ENCODE measurements at places on chromosomes 11 and 22.
A peak's percentile ranks its signal among the peaks of the same experiment; 100 is the strongest.

GRCh38 chr22:36079041-36079440 lies 50.4 kb upstream of the RBFOX2 start:
- peak; percentile 28 for DNase-seq
- no peak overlapping the region for H3K27ac ChIP-seq
- H3K27me3 ChIP-seq = no peaks in the 10 kb centered on the region
- H3K36me3 ChIP-seq = no peaks in the 10 kb centered on the region
- H3K4me1 ChIP-seq = no peaks in the 10 kb centered on the region
- no peak overlapping the region for H3K4me3 ChIP-seq

DNA sequence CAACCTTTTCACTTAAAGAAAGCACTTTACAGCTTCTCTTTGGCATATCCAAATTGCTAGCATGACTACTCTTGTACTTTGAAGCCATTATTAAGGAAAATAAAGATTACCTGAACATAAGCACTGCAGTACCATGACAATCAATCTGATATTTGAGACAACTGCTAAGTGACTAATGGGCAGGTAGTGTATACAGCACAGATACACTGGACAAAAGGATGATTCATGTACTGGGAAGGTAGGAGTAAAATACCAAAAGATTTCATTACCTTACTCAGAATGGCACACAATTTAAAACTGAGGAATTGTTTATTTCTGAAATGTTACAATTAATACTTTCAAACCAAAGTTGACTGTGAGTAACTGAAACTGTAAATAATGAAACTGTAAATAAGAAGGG lies 1054.3 kb upstream of the TENM4 start:
- H3K36me3 ChIP-seq = no peaks in the 10 kb centered on the region
- no peaks in the 10 kb centered on the region for H3K4me1 ChIP-seq
- H3K27ac ChIP-seq = no peak overlapping the region
- DNase-seq = no peak

- peak overlapping the region; percentile 88 for H3K27ac ChIP-seq
- H3K36me3 ChIP-seq = no peaks in the 10 kb centered on the region
- H3K4me1 ChIP-seq = peaks cover 19% of the 10 kb centered on the region
- DNase-seq = peak; percentile 90
- H3K4me3 ChIP-seq = peak overlapping the region; percentile 70
Observed at GRCh38 chr11:76782531-76783293, 444 bp upstream of the TSKU start.

- no peak for DNase-seq
- H3K4me1 ChIP-seq = no peaks in the 10 kb centered on the region
- no peak overlapping the region for H3K27ac ChIP-seq
- H3K36me3 ChIP-seq = no peaks in the 10 kb centered on the region
Observed at GRCh38 chr11:126153972-126154371, 57.5 kb downstream of the RPUSD4 start.

DNA sequence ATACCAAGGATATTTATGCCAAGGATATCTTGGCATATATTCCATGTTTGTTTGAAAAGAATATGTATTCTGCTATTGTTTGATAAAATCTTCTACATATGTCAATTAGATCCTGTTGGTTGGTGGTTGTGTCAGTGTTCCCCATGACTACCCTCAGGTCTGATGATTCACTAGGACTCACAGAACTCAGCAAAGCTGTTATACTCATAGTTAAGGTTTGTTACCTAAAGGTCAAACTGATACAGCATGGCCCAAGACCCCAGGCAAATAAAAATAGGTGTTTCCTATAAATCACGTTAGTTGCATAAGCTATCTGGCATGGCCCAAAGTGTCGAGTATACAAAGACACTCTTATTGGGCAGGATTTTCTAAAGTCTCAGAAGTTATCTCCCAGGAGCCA lies 30.2 kb upstream of the B3GNT6 start:
- H3K4me3 ChIP-seq = no peak overlapping the region
- no peaks in the 10 kb centered on the region for H3K27me3 ChIP-seq
- no peaks in the 10 kb centered on the region for H3K36me3 ChIP-seq
- no peak for DNase-seq
- H3K27ac ChIP-seq = no peak overlapping the region

- no peaks in the 10 kb centered on the region for H3K36me3 ChIP-seq
- no peaks in the 10 kb centered on the region for H3K4me1 ChIP-seq
- H3K27me3 ChIP-seq = peaks cover 12% of the 10 kb centered on the region
- DNase-seq = no peak
Observed at GRCh38 chr11:12901874-12902481, 107.1 kb upstream of the RASSF10 start.

GRCh38 chr11:92727123-92727522 lies 242.3 kb upstream of the MTNR1B start:
- H3K36me3 ChIP-seq = no peaks in the 10 kb centered on the region
- H3K27me3 ChIP-seq = no peaks in the 10 kb centered on the region
- no peak overlapping the region for H3K27ac ChIP-seq
- H3K4me1 ChIP-seq = no peaks in the 10 kb centered on the region

GRCh38 chr11:59180168-59180776 lies 8.3 kb downstream of the DTX4 start:
- no peak overlapping the region for H3K4me3 ChIP-seq
- H3K36me3 ChIP-seq = no peaks in the 10 kb centered on the region
- DNase-seq = no peak

DNA sequence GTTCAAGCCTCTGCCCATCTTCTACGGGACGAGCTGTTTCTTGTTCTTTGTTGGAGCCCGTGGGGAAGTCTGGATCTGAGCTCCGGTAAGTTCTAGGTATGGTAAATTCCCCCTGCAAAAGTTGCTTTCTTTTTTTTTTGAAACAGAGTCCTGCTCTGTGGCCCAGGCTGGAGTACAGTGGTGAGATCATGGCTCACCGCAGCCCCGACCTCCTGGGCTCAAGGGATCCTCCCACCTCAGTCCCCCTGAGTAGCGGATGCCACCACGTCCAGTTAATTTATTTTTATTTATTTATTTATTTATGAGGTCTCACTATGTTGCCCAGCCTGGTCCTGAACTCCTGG lies 35.5 kb upstream of the MOB2 start:
- H3K36me3 ChIP-seq = no peaks in the 10 kb centered on the region
- no peak overlapping the region for H3K27ac ChIP-seq
- H3K4me1 ChIP-seq = peaks cover 45% of the 10 kb centered on the region
- no peaks in the 10 kb centered on the region for H3K27me3 ChIP-seq

GRCh38 chr11:134360050-134360835 lies 28.5 kb downstream of the GLB1L2 start:
- H3K4me3 ChIP-seq = no peak overlapping the region
- DNase-seq = peak; percentile 83
- peaks cover 2% of the 10 kb centered on the region for H3K36me3 ChIP-seq
- peaks cover 8% of the 10 kb centered on the region for H3K4me1 ChIP-seq
- H3K27me3 ChIP-seq = peaks cover 8% of the 10 kb centered on the region

DNA sequence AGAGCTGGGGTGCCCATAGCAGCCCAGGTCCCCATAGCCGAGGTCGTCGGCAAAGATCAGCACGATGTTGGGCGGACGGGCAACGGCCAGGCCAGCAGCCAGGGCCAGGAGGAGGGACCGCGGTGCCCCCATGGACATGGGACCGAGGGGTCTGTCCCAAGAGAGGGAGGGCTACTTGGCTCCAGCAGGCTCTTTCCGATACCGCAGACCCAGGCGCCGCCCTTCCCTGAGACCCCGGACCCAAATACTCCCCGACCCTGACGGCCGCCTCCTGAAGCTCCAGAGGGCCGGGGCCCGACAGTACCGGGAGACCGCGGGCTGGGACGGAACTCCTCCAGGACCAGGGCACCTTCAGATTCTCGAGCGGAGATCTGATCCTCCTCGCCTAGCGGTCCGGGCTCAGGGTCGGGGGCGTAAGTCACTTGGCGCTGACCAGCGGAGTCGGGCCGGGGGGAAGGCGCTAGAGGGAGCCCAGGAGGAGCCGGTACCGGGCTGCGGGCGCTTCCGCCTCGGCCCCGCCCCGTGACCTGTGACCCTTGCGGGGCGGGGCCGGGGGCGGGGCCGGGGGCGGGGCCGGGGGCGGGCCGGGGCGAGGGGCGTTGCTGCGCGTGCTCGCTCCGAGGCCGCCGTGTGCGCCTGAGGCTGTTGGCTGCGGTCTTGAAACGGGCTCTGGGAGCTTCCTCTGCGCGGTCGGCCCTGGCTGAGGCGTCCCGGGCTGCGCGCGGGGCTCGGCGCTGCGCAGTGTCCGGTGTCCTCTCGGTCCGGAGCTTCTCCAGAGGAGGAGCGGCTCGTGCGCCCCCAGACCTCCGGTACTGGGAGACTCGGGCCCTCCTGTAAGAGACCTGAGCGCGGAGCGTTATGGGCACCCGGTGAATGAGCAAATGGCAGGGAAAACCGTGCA lies at the start of gene ARSA:
Gene ARSA (minus strand): TSS at position 511 of the 901 bp plus-strand sequence. CDS start 373 bp downstream, at position 138.
- peaks cover 23% of the 10 kb centered on the region for H3K4me1 ChIP-seq
- H3K4me3 ChIP-seq = peak within 1 kb of the TSS; percentile 86
- H3K27ac ChIP-seq = peak within 1 kb of the TSS; percentile 59
- peaks cover 2% of the 10 kb centered on the region for H3K36me3 ChIP-seq
- no peaks in the 10 kb centered on the region for H3K27me3 ChIP-seq

GRCh38 chr11:103659206-103659618 lies 377.2 kb upstream of the DDI1 start:
- no peaks in the 10 kb centered on the region for H3K36me3 ChIP-seq
- DNase-seq = no peak
- no peaks in the 10 kb centered on the region for H3K4me1 ChIP-seq

- peaks cover 48% of the 10 kb centered on the region for H3K27me3 ChIP-seq
- H3K4me1 ChIP-seq = no peaks in the 10 kb centered on the region
- DNase-seq = no peak
- H3K4me3 ChIP-seq = no peak overlapping the region
- H3K27ac ChIP-seq = no peak overlapping the region
- H3K36me3 ChIP-seq = no peaks in the 10 kb centered on the region
Observed at GRCh38 chr22:28939394-28939793, 56.0 kb downstream of the ZNRF3 start.

DNA sequence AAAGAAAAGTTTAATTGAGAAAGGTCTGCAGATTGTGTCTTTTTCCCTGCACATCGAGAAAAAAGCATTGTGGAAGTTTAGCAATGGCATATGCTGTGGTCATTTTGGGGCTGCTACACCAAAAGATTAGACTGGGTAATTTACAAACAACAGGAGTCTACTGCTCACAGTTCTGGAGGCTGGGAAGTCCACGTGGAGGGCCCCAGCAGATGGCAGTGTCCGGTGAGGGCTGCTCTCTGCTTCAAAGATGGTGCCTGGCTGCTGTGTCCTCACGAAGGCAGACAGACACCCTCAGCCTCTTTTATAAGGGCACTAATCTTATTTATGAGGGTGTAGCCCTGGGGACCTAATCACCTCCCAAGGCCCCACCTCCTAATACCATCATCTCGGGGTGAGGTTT lies 21.1 kb downstream of the PHF21B start:
- peak; percentile 11 for DNase-seq
- H3K27me3 ChIP-seq = peaks cover 7% of the 10 kb centered on the region
- H3K4me3 ChIP-seq = no peak overlapping the region
- H3K27ac ChIP-seq = no peak overlapping the region

DNA sequence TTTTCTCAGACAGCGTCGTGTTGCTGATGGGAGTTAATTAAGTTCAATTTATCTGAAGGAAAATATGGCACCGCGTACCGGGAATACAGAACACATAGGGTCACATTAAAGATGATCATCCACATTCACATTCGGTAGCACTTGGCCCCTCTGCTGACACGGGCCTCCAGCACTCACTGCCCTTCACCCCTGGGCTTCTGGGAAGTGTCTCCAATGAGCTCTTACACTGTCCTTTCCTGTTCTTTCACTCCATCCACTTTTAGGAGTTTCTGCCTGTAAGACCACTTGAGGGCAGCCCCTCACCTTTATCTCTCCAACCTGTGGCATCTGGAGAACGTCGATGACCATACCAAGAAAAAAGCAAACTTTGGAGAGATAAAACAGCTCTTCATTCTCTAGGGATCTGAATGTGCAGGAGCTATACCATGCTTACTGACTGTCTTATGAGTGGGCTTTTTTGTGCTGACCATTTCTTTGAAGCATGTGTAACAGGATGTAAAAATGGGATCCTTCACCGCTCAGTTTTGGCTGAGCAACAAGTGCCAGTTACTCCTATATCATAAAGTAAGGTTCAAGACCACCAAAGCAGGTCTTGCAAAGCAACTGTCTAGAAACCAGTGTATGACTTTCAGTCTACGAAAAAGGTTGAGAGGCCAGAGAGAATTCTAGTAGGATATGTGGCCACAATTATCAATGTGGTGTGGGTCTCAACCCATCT lies 1.1 kb upstream of the SERGEF start:
- H3K4me1 ChIP-seq = peaks cover 41% of the 10 kb centered on the region
- peak; percentile 9 for DNase-seq
- H3K36me3 ChIP-seq = no peaks in the 10 kb centered on the region
- no peaks in the 10 kb centered on the region for H3K27me3 ChIP-seq

- DNase-seq = peak; percentile 54
- peaks cover 4% of the 10 kb centered on the region for H3K4me1 ChIP-seq
- H3K27ac ChIP-seq = no peak overlapping the region
Observed at GRCh38 chr11:86608251-86608799, 64.1 kb downstream of the ME3 start.

- peaks cover 52% of the 10 kb centered on the region for H3K27me3 ChIP-seq
- no peak for DNase-seq
- H3K4me3 ChIP-seq = peak within 1 kb of the TSS; percentile 50
Observed at GRCh38 chr22:37559901-37560607, at the start of gene CDC42EP1. TSS of gene CDC42EP1 (plus strand) at chr22:37560480. CDS start at chr22:37566350, 5,870 bp downstream.

DNA sequence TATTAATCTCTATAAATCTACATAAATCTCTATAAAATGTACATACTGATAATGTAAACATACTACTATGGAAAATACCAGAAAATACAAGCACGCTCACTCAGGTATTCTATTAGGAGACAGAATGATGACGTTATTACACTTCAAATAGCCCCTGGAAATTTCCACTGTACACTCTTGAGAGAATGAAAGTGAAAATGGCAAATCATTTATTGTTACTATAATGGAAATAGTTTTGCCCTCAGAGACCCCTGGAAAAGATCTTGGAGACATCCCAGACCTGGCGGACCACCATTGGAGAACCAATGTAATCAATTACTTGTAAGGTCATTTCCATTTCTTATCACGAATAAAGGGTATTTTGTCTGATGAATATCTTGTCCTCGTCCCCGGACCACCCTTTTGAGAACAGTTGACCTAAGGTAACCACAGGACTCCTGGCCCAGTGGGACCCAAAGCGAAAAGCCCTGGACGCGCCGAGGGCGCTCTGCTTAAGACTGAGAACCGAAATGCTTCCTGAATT lies 509 bp upstream of the PRRG4 start:
- peaks cover 25% of the 10 kb centered on the region for H3K27me3 ChIP-seq
- H3K36me3 ChIP-seq = no peaks in the 10 kb centered on the region
- H3K4me1 ChIP-seq = peaks cover 4% of the 10 kb centered on the region
- peak overlapping the region; percentile 86 for H3K4me3 ChIP-seq

- no peaks in the 10 kb centered on the region for H3K36me3 ChIP-seq
- H3K27ac ChIP-seq = no peak overlapping the region
- no peak for DNase-seq
- no peak overlapping the region for H3K4me3 ChIP-seq
- H3K4me1 ChIP-seq = no peaks in the 10 kb centered on the region
Observed at GRCh38 chr11:114847306-114847975, 169.1 kb downstream of the NXPE2 start.

GRCh38 chr22:29213493-29213892 lies 7.8 kb downstream of the EMID1 start:
- no peaks in the 10 kb centered on the region for H3K4me1 ChIP-seq
- no peak for DNase-seq
- no peaks in the 10 kb centered on the region for H3K36me3 ChIP-seq

DNA sequence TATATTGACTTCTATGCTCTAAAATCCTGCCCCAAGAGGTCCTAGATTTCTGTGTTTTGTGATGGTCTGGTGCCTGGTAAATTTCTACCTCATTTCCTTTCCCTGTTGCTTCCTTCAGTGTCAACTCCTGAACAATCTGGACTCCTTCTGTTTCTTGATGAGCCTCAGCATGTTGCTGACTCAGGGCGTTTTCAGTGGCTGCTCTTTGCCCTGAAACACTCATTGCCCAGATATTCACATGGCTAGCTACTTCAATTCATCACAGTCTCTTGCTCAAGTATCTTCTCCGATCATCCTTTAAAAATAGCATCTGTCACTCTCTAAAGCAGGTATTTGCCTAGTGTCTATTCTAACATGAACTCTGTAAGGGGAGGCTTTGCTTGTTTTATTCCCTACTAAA lies 526.3 kb upstream of the RAG2 start:
- no peaks in the 10 kb centered on the region for H3K27me3 ChIP-seq
- DNase-seq = no peak
- H3K36me3 ChIP-seq = no peaks in the 10 kb centered on the region
